ENCODE measurements at places on chromosomes 2 and 18.

- no peak for DNase-seq
Observed at GRCh38 chr2:95298486-95299111, 1.5 kb downstream of the KCNIP3 start.

DNA sequence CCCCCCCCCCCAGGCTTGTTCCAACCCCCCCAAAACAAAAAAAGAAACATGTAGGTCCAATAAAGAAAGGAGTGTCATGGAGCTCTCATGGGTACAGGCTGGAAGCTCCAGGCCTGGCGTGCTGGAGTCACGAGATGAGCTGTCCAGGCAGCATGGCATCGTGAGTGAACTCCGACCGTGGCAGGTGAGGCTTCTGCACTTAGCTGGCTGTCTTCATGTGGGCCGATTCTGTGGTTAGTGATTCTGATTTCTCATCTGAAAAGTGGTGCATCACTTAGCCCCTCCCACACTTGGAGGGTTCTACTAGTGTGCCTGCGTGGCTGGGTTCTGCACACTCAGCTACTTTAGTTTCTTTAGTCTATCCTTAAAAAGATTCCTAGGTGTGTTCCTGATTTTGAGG is 126.4 kb upstream of the MGAT5 start:
- DNase-seq: peak; percentile 54

DNA sequence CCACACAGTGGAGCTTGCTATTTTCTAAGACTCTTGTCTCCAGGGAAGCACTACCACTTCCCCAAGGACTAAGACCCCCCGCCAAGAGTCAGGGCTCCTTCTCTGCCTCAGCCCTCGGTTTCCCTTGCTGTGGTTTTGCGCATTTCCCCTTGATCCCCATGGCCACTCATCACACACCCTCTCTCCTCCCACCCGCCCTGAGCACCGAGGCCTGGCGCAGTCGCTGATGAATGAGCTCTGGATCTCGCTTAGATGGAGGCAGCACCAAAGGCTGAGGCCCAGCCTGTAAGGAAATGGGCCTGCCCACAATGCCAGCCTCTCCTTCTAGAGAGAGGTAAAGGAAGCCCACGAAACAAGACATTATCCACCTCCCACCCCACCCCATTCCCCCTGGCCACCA is 96.9 kb downstream of the TNS1 start:
- DNase-seq: no peak

DNA sequence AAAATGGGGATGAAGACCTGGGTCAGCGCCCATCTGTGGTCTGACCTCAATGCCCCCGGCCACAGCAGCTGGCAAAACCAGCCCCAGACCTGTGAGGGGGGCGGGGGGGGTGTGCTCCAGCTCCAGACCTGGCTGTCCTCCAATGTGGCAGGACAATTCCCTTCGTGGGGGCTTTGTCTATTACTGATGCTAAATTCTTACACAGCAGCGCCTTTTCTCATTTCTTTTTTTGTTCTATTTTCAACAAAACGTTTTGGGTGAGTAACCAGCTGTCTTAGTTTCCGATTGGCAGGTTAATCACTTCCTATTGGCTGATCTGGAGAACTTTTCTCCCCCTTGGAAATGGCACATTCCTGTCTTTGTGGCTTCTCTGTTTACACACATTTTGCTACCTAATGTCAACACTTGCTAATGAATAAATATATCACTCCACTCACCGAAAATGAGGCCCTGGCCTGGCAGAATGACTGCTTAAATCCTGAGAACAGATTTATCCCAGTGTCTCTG is 4.4 kb downstream of the SMAD7 start:
- DNase-seq: no peak

DNA sequence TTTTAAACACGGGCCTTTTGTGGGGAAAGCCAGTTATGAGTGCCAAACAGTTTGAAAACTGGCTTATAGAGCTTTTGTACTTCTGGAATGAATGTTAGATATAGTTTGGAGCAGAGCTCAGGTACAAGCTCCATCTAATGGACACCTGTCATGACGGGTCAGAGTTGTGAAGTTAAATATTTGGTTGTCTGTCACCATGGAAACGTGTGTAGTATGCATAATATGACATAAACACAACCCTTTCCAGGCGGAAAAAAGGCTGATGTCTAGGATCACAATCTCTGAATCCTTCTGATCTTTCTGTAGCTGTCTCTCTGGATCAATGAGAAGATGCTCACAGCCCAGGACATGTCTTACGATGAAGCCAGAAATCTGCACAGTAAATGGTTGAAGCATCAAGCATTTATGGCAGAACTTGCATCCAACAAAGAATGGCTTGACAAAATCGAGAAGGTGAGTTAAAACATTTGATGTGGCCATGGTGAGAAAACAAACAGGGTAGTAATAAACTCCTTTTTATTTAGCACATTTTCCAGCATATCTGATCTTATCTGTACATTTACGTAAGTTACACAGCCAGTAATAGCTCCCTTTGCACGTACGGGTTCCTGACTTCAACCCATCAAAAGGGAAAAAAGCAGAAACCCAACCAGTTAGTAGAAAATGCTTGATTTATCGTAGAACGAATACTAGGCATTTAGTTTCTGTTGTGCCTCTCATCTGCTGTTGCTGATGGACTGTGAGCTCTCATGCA is 80.6 kb upstream of the EML6 start:
- DNase-seq: no peak

DNA sequence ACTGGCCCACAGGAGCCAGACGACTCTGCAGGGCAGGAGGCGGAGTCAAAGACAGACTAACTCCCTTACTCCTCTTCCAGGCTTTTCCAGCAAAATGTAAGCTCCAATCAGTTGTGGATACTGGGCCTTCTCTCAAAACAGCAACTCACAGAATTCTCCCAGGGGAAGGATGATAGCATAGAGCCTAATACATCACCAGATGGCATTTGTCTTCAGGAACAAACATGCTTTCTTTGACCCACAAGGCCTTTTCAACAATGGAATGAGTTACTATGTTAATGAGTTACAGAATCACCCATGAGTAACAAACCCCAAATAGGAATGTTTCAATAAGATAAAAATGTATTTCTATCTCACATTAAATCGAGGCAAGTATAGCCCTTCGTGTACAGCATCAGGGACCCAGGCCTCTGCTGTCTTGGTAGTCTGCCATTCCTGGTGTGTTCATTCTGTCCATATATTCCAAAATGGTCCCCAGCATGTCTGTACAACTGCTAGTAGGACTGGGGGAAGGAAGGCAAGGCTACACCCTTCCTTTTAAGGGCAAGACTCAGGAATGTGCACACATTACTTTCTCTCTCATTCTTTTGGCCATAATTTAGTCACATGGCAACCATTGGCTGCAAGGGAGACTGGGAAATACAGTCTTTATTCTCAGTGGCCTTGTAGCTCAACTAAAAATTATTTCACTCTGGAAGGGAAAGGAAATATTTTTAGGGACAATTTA is 76.4 kb downstream of the BOD1L2 start:
- DNase-seq: no peak

DNA sequence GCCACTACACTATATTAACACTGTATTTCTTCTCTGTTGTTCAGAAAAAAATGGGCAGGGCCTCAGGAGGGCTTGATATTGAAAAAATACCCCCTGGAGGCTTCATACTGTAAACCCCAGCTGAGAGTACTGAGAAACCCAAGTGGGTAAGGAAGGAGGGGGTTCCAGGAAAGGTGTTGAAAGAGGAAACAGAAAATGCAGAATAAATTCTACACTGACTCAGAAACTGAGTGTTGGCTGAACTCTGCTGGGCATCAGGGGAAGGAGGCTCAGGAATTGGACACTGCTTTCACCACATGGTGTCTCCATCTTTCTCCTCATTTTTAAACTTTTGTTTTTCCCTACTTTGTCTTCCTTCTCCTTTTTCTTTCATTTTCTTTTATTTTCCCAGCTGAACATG is 253.7 kb downstream of the DYM start:
- no peak for DNase-seq

All from activated T-helper 9 cell treated with anti-CD3 and anti-CD28 coated beads, Interleukin-2, amount 50 U/mL, for 16 hours (primary cell).